Stimulated activated CD4-positive, alpha-beta T cell treated with anti-CD3 and anti-CD28 coated beads, Interleukin-1b, Interleukin-23, amount 100 ng/mL, for 1 hour (primary cell): ENCODE measurements at places on chromosomes 6 and 20.

- no peak for DNase-seq
Measured at GRCh38 chr6:40302856-40303454, 284.2 kb downstream of the LRFN2 start.

DNA sequence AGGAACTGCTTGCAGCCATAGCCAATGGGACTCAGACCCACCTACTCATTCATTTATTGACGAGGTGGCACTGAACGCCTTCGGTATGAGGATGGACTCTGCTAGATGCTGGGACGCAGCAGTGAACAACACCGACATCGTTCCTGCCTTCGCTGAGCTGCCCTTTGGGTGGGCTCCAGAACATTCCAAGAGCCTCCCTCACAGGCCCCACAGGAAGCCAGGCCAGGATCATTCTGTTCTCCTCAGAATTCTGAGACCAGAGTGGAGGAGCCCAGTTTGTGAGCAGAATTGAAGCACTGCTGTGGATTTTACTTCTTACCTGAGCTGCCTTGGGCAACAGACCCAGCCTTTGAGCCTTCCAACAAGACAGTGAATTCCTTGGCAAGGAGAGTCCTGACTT lies 82.1 kb downstream of the KCNB1 start:
- DNase-seq, result no peak

DNA sequence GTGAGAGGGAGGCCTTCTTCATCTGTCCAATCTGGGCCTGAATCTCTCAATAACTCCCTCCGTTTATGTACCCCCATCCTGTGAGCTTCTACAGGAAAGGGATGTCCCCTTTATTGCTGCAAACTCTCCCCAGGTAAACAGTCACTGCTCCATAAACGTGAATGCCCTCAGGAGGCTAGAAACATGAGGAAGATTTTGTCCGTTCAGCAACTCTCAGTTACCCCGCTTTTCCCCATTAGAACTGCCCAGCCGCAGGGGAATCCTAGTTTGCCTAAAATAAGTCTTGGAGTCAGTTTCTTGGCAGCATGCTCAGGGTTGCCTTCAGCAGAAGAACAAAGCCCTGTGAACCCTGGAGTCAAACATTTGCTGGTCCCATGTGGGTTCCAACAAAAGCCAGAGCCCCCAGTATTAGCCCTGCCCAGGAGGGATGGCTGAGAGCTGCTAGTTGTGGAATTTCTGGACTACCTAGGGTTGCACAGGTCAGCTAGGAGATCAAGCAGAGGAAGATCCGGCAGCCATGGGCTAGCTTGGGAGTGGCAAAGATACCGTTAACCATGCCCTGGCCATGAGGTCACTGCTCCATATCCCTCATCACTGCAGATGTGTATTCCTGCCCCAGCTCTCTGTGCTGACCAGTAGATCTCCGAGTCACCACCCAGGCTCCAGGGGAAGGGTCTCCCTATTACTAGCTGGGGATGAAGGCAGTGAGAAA lies 640 bp downstream of the LRRN4 start:
- DNase-seq, result no peak

GRCh38 chr6:2529211-2529719 lies 221.5 kb downstream of the MYLK4 start:
- no peak for DNase-seq

DNA sequence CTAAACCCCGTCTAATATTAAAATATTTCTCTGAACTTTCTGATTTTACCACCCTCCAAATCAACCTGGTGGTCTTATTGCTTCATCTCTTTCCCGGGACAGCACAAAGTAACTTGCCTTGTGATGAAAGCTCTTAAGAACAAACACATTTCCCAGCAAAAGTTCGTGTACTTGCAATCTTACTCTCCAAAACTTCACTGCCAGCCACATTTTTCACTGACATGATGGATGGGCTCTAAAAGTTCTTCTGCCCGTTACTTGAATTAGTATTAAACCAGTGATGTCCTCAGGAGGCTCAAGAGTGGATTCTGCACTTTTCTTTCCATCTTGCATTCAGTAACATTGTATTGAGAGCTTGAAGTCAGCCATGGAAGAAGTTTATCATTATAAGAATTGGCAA lies 731.6 kb upstream of the GJE1 start:
- no peak for DNase-seq
